Activated CD4-positive, CD25-positive, alpha-beta regulatory T cell (primary cell): ENCODE measurements at places on chromosomes 6 and 20.

- DNase-seq = no peak
Observed at GRCh38 chr6:41531016-41531415, 15.2 kb upstream of the FOXP4 start.

GRCh38 chr20:32642257-32643046 lies 31.3 kb downstream of the C20orf203 start:
- no peak for DNase-seq

DNA sequence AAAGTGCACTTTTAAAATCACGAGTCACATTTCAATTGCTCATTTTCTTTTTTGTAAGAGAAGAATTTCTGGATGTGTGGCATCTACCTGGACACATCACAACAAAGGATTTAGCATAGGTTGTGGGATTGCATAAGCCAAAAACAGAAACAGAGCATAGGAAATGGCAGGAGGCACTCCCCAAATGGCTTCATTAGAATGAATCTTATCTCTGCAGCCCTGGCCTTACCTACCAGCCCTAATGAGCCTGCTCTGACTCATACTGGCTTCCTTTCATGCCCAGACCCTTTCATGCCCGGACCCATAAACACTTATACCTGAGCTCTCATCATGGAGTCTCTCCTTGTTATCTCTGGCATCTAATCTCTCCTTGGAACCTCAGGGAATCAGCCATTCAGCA lies 23.9 kb upstream of the SPTLC3 start:
- no peak for DNase-seq

DNA sequence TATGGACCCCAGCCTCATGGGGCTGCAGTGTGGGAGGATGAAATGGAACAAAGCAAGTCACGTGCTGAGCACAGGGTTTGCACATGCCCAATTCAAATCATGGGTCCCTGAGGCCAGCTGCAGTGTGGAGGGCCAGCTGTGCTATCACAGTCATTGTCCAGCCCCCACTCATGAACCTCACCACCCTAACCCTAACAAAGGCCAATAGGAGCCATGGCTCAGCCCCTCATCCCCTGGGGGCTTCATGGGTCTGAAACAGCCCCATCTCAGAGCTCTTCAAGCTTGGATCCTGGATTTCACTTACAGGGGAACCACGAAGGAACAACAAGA lies 125.6 kb upstream of the MAFB start:
- no peak for DNase-seq

GRCh38 chr6:97207383-97207782 lies 75.6 kb downstream of the MMS22L start:
- DNase-seq = no peak

- DNase-seq = peak; percentile 38
Observed at GRCh38 chr6:42166444-42167141, 6.6 kb upstream of the GUCA1A start.

- no peak for DNase-seq
Observed at GRCh38 chr6:157380458-157380778, 572 bp upstream of the ZDHHC14 start.

- DNase-seq = no peak
Observed at GRCh38 chr6:144595266-144595665, 310.1 kb downstream of the UTRN start.

- no peak for DNase-seq
Observed at GRCh38 chr20:11080010-11080409, 406.2 kb upstream of the JAG1 start.

- peak; percentile 18 for DNase-seq
Observed at GRCh38 chr6:27873021-27873940, 38.9 kb downstream of the OR2B2 start.

DNA sequence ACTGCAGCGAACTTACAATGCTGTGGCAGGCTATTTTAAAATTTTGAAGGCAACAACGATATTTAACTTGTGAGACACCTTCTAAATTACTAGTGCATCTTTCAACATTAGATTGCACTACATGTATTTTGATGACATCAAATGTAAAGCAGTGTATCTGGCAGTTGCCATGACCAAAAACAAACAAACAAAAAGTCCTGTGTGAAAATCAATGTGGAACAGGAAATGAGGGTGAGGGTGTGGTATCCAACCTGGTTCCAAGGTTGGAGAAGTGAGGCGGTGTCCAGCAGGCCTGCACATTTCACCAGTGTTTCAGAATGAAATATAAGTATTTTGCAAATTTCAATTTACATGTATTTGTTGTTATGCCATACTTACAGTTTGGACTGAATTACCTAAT lies 112.0 kb downstream of the LAMP5 start:
- DNase-seq = no peak

GRCh38 chr6:151391471-151392413 lies at the start of gene ZBTB2:
Gene ZBTB2 (minus strand): TSS chr6:151391559. CDS start chr6:151373637, 17,922 bp downstream.
- peak; percentile 56 for DNase-seq

DNA sequence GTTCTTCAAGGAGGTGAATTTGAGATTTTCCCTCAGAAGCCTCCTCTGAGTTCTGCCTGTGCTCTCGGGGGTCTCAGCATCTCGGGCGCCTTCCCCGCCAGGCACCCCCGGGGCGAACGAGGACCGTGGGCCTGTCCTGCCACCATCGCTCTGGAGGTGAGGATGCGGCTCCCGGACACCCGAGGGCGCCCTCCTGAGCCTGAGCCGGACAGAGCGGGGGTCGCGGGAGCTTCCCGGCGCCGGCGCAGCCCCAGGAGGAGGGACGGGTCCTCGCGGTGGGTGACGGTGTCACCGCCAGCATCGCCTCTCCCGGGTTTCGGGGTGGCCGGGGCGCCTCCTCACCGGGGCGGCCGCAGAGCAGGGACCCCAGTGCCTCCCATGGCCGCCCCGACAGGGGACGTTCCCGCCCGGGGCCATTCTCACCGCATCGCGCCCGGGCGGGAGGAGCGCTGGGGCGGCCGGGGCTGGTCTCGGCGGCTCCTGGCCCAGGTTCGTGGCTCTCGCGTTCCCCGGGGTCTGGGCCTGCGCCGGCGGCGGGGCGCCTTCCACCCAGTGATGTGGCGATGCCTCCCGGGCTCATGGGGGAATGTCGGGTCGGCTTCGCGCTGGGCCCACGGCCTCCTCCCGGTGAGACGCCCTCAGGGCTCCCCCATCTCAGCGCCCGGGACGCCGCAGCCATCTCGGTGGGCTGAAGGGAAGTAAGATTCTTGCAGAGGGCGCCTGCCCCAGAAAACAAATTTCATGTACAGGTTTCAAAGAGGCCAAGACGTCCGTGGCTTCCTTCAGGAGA lies 210.5 kb downstream of the ERMARD start:
- DNase-seq = no peak

GRCh38 chr6:81614292-81614691 lies 138.2 kb downstream of the TENT5A start:
- no peak for DNase-seq

- DNase-seq = no peak
Observed at GRCh38 chr6:82270881-82271635, 23.5 kb upstream of the IBTK start.

DNA sequence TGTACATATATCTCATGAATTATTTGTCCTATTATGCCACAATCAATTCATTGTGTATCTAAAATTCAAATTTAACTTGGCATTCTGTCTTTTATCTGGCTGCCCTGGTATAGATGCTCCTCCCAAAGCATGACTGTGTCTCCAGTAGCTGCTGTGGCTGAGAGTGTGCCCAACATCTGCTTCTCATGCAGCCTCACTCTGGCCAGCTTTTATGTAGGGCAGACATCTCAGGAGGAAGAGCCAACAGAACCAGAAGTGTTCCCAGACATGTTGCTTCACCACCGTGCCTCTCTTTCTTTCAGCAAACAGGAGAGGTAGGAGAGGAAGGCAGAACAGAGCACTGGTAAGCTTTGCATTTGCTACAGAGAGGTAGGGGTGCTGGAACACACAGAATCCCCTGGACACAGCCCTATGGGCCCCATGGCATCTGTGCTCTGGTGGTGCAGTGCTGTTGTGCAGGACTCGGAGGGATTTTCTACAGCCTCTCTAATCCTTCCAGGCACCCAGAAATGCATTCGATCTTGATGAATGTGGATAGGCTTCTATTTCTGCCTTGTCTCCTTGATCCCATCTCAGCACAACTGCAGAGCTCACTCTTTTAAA lies 637.1 kb downstream of the UTRN start:
- DNase-seq = no peak

DNA sequence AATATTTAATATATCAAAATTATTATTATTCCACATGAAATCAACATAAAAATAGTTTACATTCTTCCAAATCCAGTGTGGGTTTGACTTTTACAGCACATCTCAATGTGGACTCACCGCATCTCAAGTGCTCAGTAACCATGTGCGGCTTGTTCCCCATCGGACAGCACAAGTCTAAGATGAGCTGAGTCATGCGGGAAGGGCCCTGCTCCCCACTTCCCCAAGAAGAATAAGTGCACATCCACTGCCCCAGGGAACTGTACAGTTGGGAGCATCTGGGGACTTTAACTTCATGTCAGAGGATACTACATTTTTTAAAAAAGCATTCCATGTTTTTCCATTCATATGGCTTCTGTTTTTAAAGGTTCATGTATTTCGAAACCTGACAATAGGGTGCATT lies 325.6 kb downstream of the BTBD3 start:
- no peak for DNase-seq

GRCh38 chr20:58424218-58424969 lies 35.4 kb downstream of the VAPB start:
- DNase-seq = no peak

- no peak for DNase-seq
Observed at GRCh38 chr6:21946298-21946783, 350.5 kb downstream of the PRL start.

GRCh38 chr6:46556053-46556452 lies 64.8 kb upstream of the RCAN2 start:
- DNase-seq = no peak

- no peak for DNase-seq
Observed at GRCh38 chr20:32731882-32732266, 11.4 kb downstream of the COMMD7 start.

- no peak for DNase-seq
Observed at GRCh38 chr20:63810730-63811490, 20.2 kb downstream of the ZBTB46 start.

DNA sequence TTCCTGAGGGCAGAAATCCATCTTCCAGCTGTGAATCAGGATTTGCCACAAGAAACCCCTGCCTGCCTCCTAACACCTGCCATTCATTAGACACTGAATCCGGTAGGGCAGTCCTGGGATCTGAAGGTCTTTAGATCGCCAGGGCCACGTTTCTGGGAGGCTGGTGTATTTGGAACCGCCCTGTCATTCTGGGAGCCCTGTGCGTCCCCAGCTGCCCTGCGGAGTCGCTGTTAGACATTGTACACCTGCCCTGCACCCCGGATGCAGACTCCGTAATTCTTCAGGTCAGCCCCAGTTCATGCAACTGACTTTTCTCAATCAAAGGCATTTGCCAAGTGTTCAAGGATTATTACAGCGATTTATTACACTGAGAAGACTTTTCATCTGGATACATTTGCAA lies 193.2 kb downstream of the TBC1D7 start:
- no peak for DNase-seq

DNA sequence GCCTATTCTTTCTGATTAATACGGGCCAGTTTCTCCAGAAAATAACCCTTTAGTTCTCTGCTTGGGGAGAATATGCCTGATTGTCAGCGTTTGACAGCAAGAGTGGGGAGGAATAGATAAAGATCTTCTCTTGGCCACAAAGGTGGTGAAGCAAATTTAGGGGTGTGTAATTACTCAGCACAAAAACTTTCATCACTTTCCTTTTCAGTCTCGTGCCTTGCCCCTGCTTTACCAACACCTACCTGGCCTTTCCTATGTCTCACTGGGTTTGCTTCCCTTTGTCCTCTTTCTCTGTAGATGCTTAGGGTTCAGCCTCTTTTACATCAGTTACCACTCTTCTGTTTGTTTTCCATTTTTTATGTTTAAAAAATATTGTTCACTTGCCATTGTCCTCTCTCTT lies 99.2 kb downstream of the MCHR2 start:
- DNase-seq = no peak

DNA sequence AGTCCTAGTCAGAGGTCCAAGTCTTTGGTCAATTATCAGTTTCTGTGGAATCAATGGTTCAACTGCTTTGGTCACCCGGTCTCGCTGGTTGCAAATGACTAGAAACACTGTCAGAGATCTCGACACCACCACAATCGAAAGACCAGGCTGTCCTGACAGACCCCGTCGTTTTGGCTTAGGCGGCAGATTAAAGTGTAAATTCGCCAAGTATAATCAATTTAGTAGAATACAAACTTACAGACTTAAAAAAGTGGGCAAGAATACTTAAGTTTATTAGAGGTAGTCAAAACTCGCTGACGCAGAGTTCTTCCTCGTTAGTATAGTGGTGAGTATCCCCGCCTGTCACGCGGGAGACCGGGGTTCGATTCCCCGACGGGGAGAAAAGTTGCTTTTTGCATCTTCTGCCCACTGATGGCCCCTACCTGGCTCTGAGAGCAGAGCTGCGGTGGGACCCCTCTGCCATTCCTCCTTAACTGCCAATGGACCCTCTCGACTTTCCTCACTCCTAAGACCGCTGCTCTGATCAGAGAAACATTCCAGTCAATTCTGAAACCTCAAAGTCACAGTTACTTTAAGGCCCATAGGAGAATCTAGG lies 30.6 kb upstream of the ZNF184 start:
- DNase-seq = peak; percentile 30

- DNase-seq = no peak
Observed at GRCh38 chr6:134875367-134875766, 74.5 kb downstream of the ALDH8A1 start.

- DNase-seq = no peak
Observed at GRCh38 chr6:42520786-42521607, 42.8 kb upstream of the UBR2 start.

- no peak for DNase-seq
Observed at GRCh38 chr6:166343150-166343487, 774 bp upstream of the SFT2D1 start.

- DNase-seq = no peak
Observed at GRCh38 chr6:156949376-156949775, 172.2 kb downstream of the ARID1B start.

- DNase-seq = no peak
Observed at GRCh38 chr6:17100806-17101205, 1.0 kb upstream of the STMND1 start.

- no peak for DNase-seq
Observed at GRCh38 chr6:113594726-113595125, 262.4 kb upstream of the MARCKS start.

DNA sequence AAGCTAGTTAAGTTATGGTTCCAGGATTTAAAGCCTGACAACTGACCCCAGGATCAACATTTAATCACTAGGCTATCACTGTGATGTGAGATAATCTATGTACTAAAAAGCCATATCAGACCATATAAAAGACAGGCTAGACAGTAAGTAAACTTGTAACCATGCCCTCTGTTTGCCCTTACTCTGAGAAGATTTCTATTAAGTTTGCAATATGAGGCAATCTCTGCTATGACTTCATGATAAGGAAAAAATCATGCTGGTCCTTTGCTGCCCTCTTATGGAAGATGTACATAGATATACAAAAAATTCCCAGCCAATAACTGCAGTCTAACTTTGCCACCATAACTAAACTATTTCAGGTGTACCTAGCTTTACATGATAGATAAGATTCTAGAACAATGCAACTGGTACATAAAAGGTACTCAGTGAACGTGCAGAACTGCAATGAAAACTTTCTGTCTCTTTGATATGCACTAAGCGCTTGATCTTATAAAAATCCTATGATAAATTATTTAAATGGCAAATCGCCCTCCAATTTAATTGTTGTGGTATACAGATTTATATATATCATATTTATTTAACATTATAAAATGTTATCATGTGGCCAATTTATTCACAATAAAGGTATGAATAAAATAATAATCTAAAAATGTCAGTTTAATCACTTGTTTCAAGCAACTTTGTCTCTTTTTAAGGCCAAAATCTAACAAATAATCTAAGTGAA lies 70.5 kb downstream of the FAM217A start:
- DNase-seq = no peak
